ENCODE measurements at places on chromosomes 16 and 17. TPM values are rescaled to one million over a fixed set of nuclear protein-coding genes. Genes with fewer than 3 reads are reported as not detected.

- DNase-seq: no peak
These were observed 7.8 kb upstream of the BIRC5 start for GRCh38 chr17:78206298-78206697.

DNA sequence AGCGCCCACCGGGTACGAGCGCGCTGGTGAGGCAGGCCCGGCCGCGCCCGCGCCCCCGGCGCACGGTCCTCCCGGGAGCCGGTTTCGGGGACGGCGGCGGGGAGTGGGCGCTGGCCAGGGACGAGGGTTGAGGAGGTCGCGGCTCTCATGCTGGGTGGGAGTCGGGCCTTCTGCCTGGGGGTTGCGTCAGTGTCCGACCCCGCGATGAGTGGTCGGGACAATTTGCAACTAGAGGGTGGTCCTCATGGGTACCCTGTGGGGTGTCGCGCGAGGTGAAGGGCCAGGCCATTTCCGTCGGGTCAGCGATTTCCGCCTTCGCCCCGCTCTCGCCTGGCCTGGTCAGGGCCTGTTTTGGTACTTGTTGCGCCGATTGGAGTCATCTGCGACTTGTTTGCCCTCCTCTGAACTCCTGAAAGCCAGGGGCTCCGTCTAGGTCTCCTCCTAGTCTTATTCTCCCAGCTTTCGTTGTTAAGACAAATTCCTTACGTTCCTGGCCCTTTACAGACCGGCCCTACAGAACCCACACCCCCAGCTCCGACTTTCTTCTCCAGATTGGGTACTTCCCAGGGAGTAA lies 14.9 kb downstream of the NAA60 start:
- DNase-seq: no peak

DNA sequence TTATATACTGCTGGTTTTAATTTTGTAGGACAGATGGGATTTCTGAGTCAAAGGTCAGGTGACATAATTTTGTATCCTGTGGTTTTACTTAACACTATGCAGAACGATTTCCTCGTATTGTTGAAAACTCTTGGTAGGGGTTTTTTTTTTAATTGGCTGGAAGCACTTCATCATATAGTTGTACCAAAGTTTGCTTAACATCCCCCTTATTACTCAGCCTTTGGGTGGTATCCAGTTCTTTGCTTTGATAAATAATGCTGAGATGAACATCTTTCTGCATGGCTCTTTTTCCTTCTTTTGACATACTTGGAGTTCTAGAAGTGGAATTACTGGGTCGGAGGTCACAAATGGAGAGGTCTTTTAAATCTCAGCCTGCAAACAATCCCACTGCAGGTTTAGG lies 419.1 kb downstream of the MAF start:
- no peak for DNase-seq

DNA sequence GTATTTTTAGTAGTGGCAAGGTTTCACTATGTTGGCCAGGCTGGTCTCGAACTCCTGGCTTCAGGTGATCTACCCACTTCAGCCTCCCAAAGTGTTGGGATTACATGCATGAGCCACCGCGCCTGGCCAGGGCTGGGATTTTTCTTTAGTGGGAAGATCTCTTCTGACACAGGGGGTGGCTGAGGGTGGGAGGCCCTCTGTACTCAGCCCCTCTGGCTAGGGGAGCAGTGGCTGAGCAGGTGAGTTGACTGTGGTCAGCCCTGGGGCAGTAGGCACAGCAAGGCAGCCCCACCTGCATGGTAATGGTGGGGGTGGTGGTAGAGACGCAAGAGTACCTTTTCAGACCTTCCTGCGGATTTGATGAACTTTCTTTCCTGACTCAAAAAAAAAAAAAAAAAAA lies 12.3 kb upstream of the GPRC5B start:
- no peak for DNase-seq

- DNase-seq: no peak
These were observed 23.7 kb downstream of the ZNRF1 start for GRCh38 chr16:75022567-75022966.

DNA sequence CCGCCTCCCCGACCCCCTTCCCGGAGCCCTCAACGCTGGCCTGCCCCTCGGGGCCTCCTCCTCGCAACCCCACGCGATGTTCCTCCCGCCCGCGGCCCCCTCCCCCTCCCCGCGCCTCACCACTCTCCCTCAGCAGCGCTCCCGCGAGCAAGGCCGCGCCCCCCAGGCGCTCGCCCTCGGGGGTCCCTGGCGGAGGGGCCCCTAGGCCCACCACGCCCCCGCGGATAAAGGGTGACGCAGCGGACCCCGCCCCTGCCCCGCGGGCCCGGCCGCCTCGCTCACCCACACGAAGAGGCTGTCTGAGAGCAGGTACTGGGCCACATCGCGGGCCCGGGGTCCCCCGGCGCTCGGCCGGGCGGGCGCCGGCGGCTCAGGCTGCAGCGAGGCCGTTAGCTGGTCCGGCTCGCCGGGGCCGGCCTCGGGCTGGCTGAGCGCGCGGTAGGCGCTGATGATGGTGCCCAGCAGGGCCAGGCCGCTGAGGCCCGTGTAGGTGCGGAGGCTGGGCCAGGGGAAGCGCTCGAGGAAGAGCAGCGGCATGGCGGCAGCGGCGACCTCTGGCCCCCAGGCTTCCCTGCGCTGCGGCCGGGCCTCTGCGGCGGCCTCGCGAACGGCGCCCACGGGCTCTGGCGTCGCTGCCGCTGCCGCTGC lies 430 bp downstream of the AMFR start:
- DNase-seq: peak; percentile 48

GRCh38 chr16:57194512-57194911 lies 8.4 kb downstream of the RSPRY1 start:
- DNase-seq: no peak

DNA sequence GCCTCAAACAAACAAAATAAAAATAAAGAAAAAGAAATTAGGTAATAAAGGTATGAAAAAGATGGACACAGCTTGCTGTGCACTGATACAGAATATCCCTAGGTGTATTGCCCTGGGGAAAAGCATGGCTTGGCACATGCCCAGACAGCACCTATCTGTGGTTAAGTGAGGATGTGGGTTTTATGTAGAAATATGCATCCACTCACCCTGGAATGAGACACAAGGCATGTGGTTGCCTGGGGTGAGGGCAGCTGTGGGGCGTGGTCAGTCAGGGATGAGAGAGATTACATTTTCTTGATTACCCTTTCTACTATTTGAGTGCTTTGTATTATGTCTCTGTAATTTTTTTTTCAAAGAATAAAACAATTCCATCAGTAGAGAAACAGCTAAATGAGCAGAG lies 6.9 kb downstream of the PLLP start:
- no peak for DNase-seq

DNA sequence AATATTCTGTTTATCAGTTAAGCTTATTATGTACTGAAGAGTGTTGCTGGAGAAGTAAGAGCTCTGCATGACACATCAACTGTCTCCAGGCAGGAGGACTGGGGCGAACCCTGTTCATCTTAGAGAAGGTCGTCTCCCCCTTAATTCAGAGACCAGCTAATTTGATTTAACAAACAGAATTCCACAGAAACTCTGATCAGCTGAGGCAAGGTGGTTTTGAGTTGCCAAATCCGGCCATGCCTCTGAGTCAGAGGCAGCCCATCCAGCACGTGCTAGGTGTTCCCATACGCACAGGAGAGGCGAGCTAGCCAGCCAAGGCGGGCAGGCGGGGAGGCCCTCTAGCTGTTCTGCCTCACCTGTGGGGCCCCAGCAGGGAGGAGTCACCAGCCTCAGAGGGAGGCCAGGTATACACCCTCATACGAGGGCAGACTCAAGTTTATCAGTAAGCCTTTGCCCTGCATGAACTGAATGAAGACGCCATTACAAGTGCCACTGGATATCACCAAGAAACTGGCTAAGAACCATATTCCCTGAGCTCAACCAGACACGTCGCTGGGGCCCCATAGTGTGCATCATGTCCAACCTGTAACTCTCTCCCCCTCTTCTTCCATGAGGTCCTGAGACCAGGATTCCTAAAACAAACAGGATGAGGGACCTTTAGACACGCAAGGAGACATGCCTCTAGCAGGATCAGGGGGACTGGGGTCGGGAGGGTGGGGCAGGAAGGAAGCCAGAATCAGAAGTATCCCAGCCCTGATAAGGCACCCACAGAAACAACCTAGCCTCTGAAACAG lies 25.7 kb downstream of the STAT5A start:
- DNase-seq: peak; percentile 50

Gene CCL3
- total RNA-seq: 450 TPM

Gene OTOA
- 0.14 TPM for total RNA-seq

Gene MFAP4
- not detected for total RNA-seq

Gene CTNS
- 24.2 TPM for total RNA-seq

Gene DPEP1
- total RNA-seq: not detected

Gene PRCD
- total RNA-seq: 0.82 TPM

Gene RILP
- total RNA-seq: 4.0 TPM
